ENCODE measurements at places on chromosomes 2 and 18.
A peak's percentile ranks its signal among the peaks of the same experiment; 100 is the strongest.

DNA sequence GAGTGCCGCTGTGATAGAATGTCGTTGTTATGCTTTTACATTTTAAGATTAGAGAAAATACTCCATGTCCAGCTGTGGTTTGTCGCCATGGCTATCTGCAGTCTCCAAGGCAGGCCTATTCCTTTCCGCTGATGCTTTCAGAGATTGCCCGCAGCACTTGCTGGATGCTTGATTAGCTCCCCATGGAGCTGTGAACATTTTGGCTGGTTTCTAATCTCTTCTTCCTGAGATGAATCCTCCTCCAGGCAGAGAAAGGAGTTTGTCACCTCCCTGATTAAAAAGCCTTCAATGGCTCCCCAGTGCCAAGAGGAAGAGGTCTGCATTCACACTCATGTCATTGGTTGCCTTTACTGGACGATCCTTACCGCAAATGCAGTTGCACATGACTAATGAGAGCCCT, 32.6 kb upstream of the LPIN1 start:
- DNase-seq = no peak

- no peak for DNase-seq
These were observed 28.8 kb downstream of the GLI2 start for GRCh38 chr2:120764492-120764891.

DNA sequence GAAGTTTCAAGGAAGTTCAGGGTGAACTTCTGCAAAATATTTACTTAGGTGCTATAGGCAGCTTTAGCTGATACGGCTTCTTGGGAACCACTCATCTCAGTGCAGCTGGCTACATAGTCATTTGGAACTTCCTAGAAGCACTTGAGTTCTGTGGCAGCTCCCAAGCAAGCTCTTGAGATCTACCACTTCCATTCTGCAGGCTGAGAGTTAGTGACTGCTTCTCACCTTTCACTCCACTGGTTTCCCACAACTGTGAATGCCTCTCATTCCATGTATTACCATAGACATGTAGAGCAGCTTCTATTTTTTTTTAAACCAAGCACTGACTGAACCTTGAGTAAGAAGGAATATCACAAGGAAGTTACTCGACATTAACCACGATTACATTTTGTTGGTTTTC, 994.1 kb upstream of the ACVR2A start:
- no peak for DNase-seq

- peak; percentile 46 for DNase-seq
These were observed 271.3 kb downstream of the KCNS3 start for GRCh38 chr2:18149660-18150246.

GRCh38 chr18:46320297-46320696, 216.1 kb downstream of the HAUS1 start:
- no peak for DNase-seq

- no peak for DNase-seq
These were observed 2.9 kb upstream of the ME2 start for GRCh38 chr18:50875966-50876536.

- DNase-seq = no peak
These were observed 225.1 kb downstream of the ZBTB7C start for GRCh38 chr18:48184118-48184517.

DNA sequence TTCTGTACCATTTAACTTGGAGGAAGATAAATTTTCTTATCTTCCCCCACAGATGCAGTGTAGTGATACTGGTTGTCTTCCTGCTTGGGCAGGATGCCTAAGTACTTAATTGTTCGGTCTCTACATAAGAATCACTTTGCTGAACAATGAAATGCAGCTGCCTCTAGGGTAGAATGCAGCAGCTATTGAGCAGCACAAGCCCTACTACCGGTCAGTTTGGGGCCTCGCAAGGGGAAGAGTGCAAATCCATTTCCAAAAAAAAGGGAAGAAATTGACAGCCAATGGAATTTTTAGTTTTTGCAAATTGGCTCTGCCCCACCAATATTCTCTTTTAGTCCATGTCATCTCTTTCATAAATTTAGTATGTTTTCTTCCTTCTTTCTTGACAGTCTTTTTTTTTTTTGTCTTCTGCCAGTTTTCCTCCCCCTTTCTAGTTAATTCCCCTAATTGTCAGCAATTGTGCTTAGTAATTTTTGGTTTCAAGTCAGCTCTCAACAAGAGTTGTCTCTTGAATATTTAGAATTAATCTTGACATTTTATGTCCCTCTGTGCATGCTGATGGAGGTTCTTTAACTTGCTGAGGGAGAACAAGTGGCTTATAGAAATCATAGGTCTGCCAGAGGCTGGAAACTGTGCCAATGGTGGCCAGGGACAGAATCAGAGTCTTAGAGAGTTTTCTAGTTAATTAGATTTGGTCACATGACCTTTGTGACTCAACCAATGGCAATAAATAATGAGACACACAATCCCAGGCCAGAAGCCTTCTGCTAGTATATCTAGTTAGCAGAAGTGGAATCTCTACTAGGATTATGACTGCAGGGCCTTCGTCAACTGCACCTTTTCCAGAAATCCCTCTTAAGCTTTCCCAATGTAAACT, 270.0 kb downstream of the CTNNA2 start:
- DNase-seq = no peak

GRCh38 chr2:102147935-102148334, 5.4 kb downstream of the IL1R1 start:
- DNase-seq = peak; percentile 65

- DNase-seq = no peak
These were observed 5.2 kb downstream of the APCDD1 start for GRCh38 chr18:10459587-10459986.

DNA sequence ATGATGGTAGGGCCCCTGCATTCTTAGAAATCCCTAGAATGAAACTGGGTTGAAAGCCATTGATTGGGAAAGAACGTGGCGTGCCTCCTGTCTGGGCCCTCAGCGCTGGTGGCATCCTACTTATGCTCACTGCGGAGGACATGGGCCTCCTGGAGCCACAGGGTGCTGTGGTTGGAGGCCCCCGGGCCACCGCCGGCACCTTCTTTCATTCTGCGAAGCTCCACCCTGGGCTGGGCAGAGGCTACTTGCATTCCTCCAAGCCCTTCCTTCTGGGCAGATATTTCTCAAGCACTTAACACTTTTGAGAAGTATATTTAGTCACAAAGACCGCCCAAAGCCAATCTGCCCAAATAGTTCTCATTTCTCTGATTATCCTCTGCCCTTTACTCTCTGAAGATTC, 311.9 kb downstream of the MYCN start:
- no peak for DNase-seq
